ENCODE measurements at places on chromosomes 1 and 21. TPM values are rescaled to one million over a fixed set of nuclear protein-coding genes. Genes with fewer than 3 reads are reported as not detected.

GRCh38 chr1:30707412-30708360 is 15.7 kb downstream of the MATN1 start:
- DNase-seq = peak; percentile 56
- H3K4me3 ChIP-seq = no peak overlapping the region
- peaks cover 45% of the 10 kb centered on the region for H3K27me3 ChIP-seq
- no peaks in the 10 kb centered on the region for H3K36me3 ChIP-seq
- no peak overlapping the region for H3K27ac ChIP-seq

Gene IFNLR1
- not detected for total RNA-seq

GRCh38 chr1:112935461-112936111 is 20.4 kb downstream of the SLC16A1 start:
- no peaks in the 10 kb centered on the region for H3K36me3 ChIP-seq
- H3K4me3 ChIP-seq = no peak overlapping the region

GRCh38 chr1:224458996-224459395 is 24.4 kb upstream of the WDR26 start:
- no peak for DNase-seq
- H3K36me3 ChIP-seq = no peaks in the 10 kb centered on the region
- peaks cover 7% of the 10 kb centered on the region for H3K4me1 ChIP-seq
- H3K27me3 ChIP-seq = no peaks in the 10 kb centered on the region

GRCh38 chr1:224252479-224252878 is 69.4 kb downstream of the DEGS1 start:
- H3K4me1 ChIP-seq = peaks cover 3% of the 10 kb centered on the region
- no peak overlapping the region for H3K27ac ChIP-seq
- no peak overlapping the region for H3K4me3 ChIP-seq
- H3K36me3 ChIP-seq = peaks cover 12% of the 10 kb centered on the region
- no peaks in the 10 kb centered on the region for H3K27me3 ChIP-seq

- no peaks in the 10 kb centered on the region for H3K27me3 ChIP-seq
- H3K4me1 ChIP-seq = no peaks in the 10 kb centered on the region
- no peaks in the 10 kb centered on the region for H3K36me3 ChIP-seq
- H3K4me3 ChIP-seq = no peak overlapping the region
- no peak for DNase-seq
Measured at GRCh38 chr1:116559304-116559761, 11.5 kb downstream of the CD58 start.

DNA sequence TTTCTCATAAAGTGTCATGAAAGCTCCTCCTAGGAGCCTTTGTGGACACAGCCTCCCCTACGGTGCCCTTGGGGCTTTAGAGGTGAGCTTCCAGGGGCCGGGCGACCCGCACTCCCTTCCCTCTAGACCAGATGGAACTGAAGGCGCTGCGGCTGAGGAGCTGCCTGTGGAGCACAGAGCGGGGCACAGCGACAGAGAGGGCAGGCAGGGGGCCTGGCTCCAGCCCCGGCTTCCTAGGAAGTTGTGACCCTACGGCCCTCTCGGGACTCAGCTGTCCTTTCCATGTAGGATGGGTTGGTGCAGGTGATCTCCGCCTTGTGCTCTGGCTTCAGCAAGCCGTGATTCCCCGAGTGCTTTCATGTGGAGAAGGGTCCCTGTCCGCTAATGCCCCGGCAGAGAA is 23.6 kb upstream of the NEK2 start:
- no peak overlapping the region for H3K27ac ChIP-seq
- peaks cover 20% of the 10 kb centered on the region for H3K27me3 ChIP-seq
- no peaks in the 10 kb centered on the region for H3K36me3 ChIP-seq
- H3K4me1 ChIP-seq = no peaks in the 10 kb centered on the region
- H3K4me3 ChIP-seq = no peak overlapping the region

GRCh38 chr1:35835398-35835797 is 27.6 kb downstream of the AGO4 start:
- no peak overlapping the region for H3K27ac ChIP-seq
- H3K4me3 ChIP-seq = no peak overlapping the region
- no peak for DNase-seq

Measured in IMR-90 (cell line).